ENCODE measurements at places on chromosomes 3 and 15. TPM values are rescaled to one million over a fixed set of nuclear protein-coding genes. Genes with fewer than 3 reads are reported as not detected.

The SETD2 gene
- total RNA-seq = 39.5 TPM

The ALDH1A2 gene
- total RNA-seq = not detected

The SSR3 gene
- total RNA-seq = 268 TPM

The TM4SF18 gene
- total RNA-seq = not detected

The SLC9A9 gene
- not detected for total RNA-seq

The TMEM212 gene
- total RNA-seq = not detected

The HDC gene
- total RNA-seq = not detected

The SNX33 gene
- total RNA-seq = 10.8 TPM

The SQOR gene
- 19.4 TPM for total RNA-seq

The CCR3 gene
- total RNA-seq = not detected

The TRPM1 gene
- total RNA-seq = not detected

The SPRED1 gene
- 9.4 TPM for total RNA-seq

The FBXL2 gene
- total RNA-seq = 1.2 TPM

The SLC28A2 gene
- total RNA-seq = 0.08 TPM

The IL5RA gene
- total RNA-seq = not detected

The ZPLD1 gene
- total RNA-seq = not detected

The NKIRAS1 gene
- total RNA-seq = 8.0 TPM

The FEM1B gene
- total RNA-seq = 41.2 TPM

The ATP13A4 gene
- 0.07 TPM for total RNA-seq

The CD86 gene
- not detected for total RNA-seq

The A4GNT gene
- total RNA-seq = not detected

The KCNAB1 gene
- not detected for total RNA-seq

The SLC12A1 gene
- not detected for total RNA-seq

The LARP6 gene
- 2.9 TPM for total RNA-seq

The ROPN1 gene
- total RNA-seq = not detected

The ASB14 gene
- total RNA-seq = not detected

The HDAC11 gene
- 10.5 TPM for total RNA-seq

The SLC2A2 gene
- total RNA-seq = 19.5 TPM

The TLR9 gene
- total RNA-seq = not detected

The OR5K2 gene
- total RNA-seq = not detected

The GHSR gene
- total RNA-seq = not detected

The IL17RC gene
- total RNA-seq = 10.7 TPM

The C3orf80 gene
- total RNA-seq = not detected

The EFCC1 gene
- total RNA-seq = not detected

The CLRN1 gene
- total RNA-seq = not detected

The TMEM45A gene
- 14.8 TPM for total RNA-seq

The DLL4 gene
- 0.20 TPM for total RNA-seq

The XCR1 gene
- total RNA-seq = not detected

The COL7A1 gene
- total RNA-seq = 2.7 TPM

Measured in HepG2 (cell line).